Activated CD4-positive, alpha-beta T cell treated with anti-CD3 and anti-CD28 coated beads, Interleukin-2, amount 50 U/mL, for 48 hours (primary cell): ENCODE measurements at places on chromosomes 1 and 21.
A peak's percentile ranks its signal among the peaks of the same experiment; 100 is the strongest.

- DNase-seq, result no peak
Observed at GRCh38 chr1:22485431-22485830, 33.8 kb downstream of the ZBTB40 start.

GRCh38 chr1:29282924-29283803 is 46.8 kb downstream of the PTPRU start:
- peak; percentile 24 for DNase-seq

- DNase-seq, result no peak
Observed at GRCh38 chr1:68167211-68167610, 65.1 kb downstream of the WLS start.

- DNase-seq, result no peak
Observed at GRCh38 chr1:198042168-198042567, 114.6 kb upstream of the NEK7 start.

- DNase-seq, result no peak
Observed at GRCh38 chr1:180415985-180416633, 86.3 kb downstream of the ACBD6 start.

- DNase-seq, result peak; percentile 81
Observed at GRCh38 chr1:50873458-50874187, 86.4 kb downstream of the FAF1 start.

- no peak for DNase-seq
Observed at GRCh38 chr1:54417123-54417522, 10.9 kb upstream of the SSBP3 start.

- DNase-seq, result no peak
Observed at GRCh38 chr1:82090104-82090503, 289.4 kb downstream of the ADGRL2 start.

GRCh38 chr1:26758358-26758757 is 29.4 kb upstream of the PIGV start:
- no peak for DNase-seq

GRCh38 chr1:55428944-55429931 is 214.1 kb upstream of the USP24 start:
- DNase-seq, result no peak

DNA sequence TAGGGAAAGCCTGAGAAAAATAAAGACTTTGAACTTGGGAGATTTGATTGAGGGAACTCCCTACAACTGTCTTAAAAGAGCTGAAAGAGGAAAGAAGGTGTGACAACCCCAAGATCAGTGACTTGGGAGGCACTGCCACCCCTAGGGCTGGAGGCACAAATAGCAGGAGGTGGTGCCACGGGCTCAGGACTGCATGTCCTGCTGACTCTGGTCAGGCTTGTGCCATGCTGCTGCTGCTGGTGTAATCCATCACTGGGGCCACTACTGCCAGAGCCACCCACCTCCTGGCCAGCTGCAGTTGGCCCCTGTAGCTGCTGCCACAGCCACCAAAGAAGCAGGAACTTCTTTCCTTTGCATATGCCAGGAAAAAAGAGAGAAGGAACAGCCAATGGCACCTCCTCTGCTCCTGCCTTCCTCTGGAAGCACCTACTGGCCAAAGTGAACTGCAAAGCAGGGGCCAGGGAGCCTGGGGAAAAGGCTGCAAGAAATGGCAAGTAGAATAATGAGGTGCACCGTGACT is 730.3 kb downstream of the PTPRU start:
- no peak for DNase-seq

GRCh38 chr1:26059906-26060305 is 7.5 kb downstream of the TRIM63 start:
- DNase-seq, result no peak

GRCh38 chr1:68199603-68200002 is 32.7 kb downstream of the WLS start:
- DNase-seq, result no peak

- no peak for DNase-seq
Observed at GRCh38 chr1:234912548-234913277, 215.9 kb downstream of the TOMM20 start.

DNA sequence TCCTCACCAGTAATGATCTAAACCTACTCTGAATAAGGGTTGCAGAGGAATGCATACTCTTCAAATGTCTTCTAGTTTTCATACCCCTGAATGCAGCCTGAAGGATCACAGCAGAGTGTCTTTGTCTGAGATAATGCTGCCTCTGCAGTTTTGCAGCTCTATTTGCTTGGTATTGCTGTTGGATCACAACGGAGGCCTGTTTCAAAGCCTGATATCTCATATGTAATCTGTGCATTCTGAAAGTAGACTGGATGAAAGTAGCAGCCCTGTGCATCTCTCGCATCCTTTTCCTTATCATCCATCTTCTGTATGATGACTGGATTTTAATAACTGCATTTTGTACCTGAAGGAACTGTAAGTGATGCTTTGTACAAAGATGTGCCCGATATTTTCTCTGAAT is 34.9 kb upstream of the F13B start:
- no peak for DNase-seq

GRCh38 chr1:153577138-153577537 is 11.5 kb upstream of the S100A2 start:
- DNase-seq, result no peak

GRCh38 chr1:220339581-220339980 is 67.3 kb upstream of the RAB3GAP2 start:
- DNase-seq, result no peak
